ENCODE measurements at places on chromosomes 3 and 15. TPM values are rescaled to one million over a fixed set of nuclear protein-coding genes. Genes with fewer than 3 reads are reported as not detected.

Gene HRG
- not detected for total RNA-seq

Gene IQCF5
- total RNA-seq: not detected

Gene MST1R
- total RNA-seq: 0.17 TPM

Gene FGF7
- 11.5 TPM for total RNA-seq

Gene LARP6
- 28.2 TPM for total RNA-seq

Gene STAG1
- total RNA-seq: 31.6 TPM

Gene TEX55
- total RNA-seq: not detected

Gene TRMT10C
- 53.6 TPM for total RNA-seq

Gene SOX2
- total RNA-seq: 1.6 TPM

Gene CCDC13
- not detected for total RNA-seq

Gene STRC
- not detected for total RNA-seq

Gene GOLGA8Q
- not detected for total RNA-seq

Gene TGM5
- not detected for total RNA-seq

Gene CKMT1A
- not detected for total RNA-seq

Gene TRIM71
- not detected for total RNA-seq

Gene GASK1A
- 2.6 TPM for total RNA-seq

Gene BCHE
- total RNA-seq: 8.0 TPM

Gene MEX3B
- 4.1 TPM for total RNA-seq

Gene ACP3
- total RNA-seq: 0.52 TPM

Gene TNNC1
- total RNA-seq: not detected

Gene CYP1A2
- total RNA-seq: not detected

Gene FBLN2
- 0.30 TPM for total RNA-seq

Gene ZNF662
- 1.4 TPM for total RNA-seq

Gene TMEM207
- not detected for total RNA-seq

Gene CDCP1
- 33.5 TPM for total RNA-seq

Gene CLRN1
- not detected for total RNA-seq

Gene IL16
- not detected for total RNA-seq

Gene P2RY12
- not detected for total RNA-seq

Gene ANKRD63
- total RNA-seq: not detected

Gene CHRM5
- not detected for total RNA-seq

Gene LMAN1L
- not detected for total RNA-seq

Gene TMOD3
- total RNA-seq: 32.3 TPM

Gene ROPN1B
- 8.8 TPM for total RNA-seq

Gene GOLGA8H
- 0.15 TPM for total RNA-seq

Gene HYAL1
- total RNA-seq: not detected

Gene IP6K1
- 33.7 TPM for total RNA-seq

Gene MYNN
- total RNA-seq: 22.0 TPM

Gene BNC1
- total RNA-seq: not detected

Gene FGF12
- total RNA-seq: 6.6 TPM

Gene SLC2A2
- 0.12 TPM for total RNA-seq

Gene ZWILCH
- total RNA-seq: 53.5 TPM

Gene HYKK
- total RNA-seq: 9.6 TPM

Gene SLC22A14
- total RNA-seq: not detected

Gene B3GALNT1
- 55.3 TPM for total RNA-seq

Gene SLC38A3
- total RNA-seq: 0.89 TPM

Gene TM4SF18
- total RNA-seq: 25.4 TPM

Gene HOMER2
- 5.5 TPM for total RNA-seq

Gene CHRNA3
- not detected for total RNA-seq

Gene PTH1R
- total RNA-seq: 0.49 TPM

Gene SCAANT1
- total RNA-seq: not detected

Gene PPM1L
- total RNA-seq: 0.84 TPM

Gene UQCC5
- total RNA-seq: 0.62 TPM

Gene CCDC39
- not detected for total RNA-seq

Gene CIDEC
- not detected for total RNA-seq

Gene CDHR4
- total RNA-seq: not detected

Gene TRIM42
- total RNA-seq: not detected

Gene ARPIN
- 5.2 TPM for total RNA-seq

Gene CYP8B1
- not detected for total RNA-seq

Gene ROPN1
- not detected for total RNA-seq

All from M059J (cell line).